ENCODE measurements at places on chromosomes 16 and 17. TPM values are rescaled to one million over a fixed set of nuclear protein-coding genes. Genes with fewer than 3 reads are reported as not detected.

Gene PIP4K2B
- total RNA-seq = 45.7 TPM

Gene C16orf74
- 8.2 TPM for total RNA-seq

Gene ZNF19
- 2.6 TPM for total RNA-seq

Gene HOXB13
- total RNA-seq = 0.32 TPM

Gene RUNDC3A
- total RNA-seq = under 0.01 TPM

Gene PRSS36
- under 0.01 TPM for total RNA-seq

Gene MRTFB
- total RNA-seq = 10.0 TPM
